Mammary microvascular endothelial cell (primary cell): ENCODE measurements at places on chromosomes 1 and 21. TPM values are rescaled to one million over a fixed set of nuclear protein-coding genes. Genes with fewer than 3 reads are reported as not detected.

RHEX gene
- total RNA-seq: not detected in 2 replicates

TGFB2 gene
- 2.5 and 3.5 TPM in 2 replicates for total RNA-seq

RABIF gene
- total RNA-seq: 9.5 and 10.2 TPM in 2 replicates

KCND3 gene
- 0.05 and 0.07 TPM in 2 replicates for total RNA-seq

XCL1 gene
- not detected in 2 replicates for total RNA-seq

CD1D gene
- total RNA-seq: not detected in 2 replicates

TEX38 gene
- not detected in 2 replicates for total RNA-seq

ITPKB gene
- 19.1 and 22.8 TPM in 2 replicates for total RNA-seq

HCRTR1 gene
- total RNA-seq: 0.13 and 0.30 TPM in 2 replicates

GCSAML gene
- total RNA-seq: not detected in 2 replicates

DHX9 gene
- total RNA-seq: 132 and 134 TPM in 2 replicates

PLD5 gene
- total RNA-seq: not detected in 2 replicates

GRIK3 gene
- not detected in 2 replicates for total RNA-seq

RGS13 gene
- total RNA-seq: not detected in 2 replicates

CCDC30 gene
- total RNA-seq: 0.20 TPM in 2 replicates

HTR6 gene
- total RNA-seq: not detected in 2 replicates

TBCE gene
- total RNA-seq: 27.4 and 33.7 TPM in 2 replicates

PTPRU gene
- 0.25 and 3.8 TPM in 2 replicates for total RNA-seq
